Mononuclear cell (primary cell): ENCODE measurements at places on chromosomes 11 and 22. TPM values are rescaled to one million over a fixed set of nuclear protein-coding genes. Genes with fewer than 3 reads are reported as not detected.

The KCNJ1 gene
- 0.10 TPM for total RNA-seq

The ILK gene
- total RNA-seq, result 45.5 TPM

The SCUBE2 gene
- total RNA-seq, result not detected

The SF3A1 gene
- 94.3 TPM for total RNA-seq

The DKK3 gene
- 0.73 TPM for total RNA-seq

The TRIM51 gene
- total RNA-seq, result not detected

The OR4D5 gene
- not detected for total RNA-seq

The RAB38 gene
- total RNA-seq, result 1.3 TPM

The NXPE2 gene
- not detected for total RNA-seq

The GLB1L2 gene
- total RNA-seq, result 0.42 TPM

The CDHR5 gene
- 0.10 TPM for total RNA-seq

The DDI1 gene
- not detected for total RNA-seq

The TMEM134 gene
- 18.4 TPM for total RNA-seq

The KRTAP5-2 gene
- total RNA-seq, result not detected

The TEX12 gene
- total RNA-seq, result 0.63 TPM

The TMEM191B gene
- total RNA-seq, result 0.10 TPM

The OR5B12 gene
- total RNA-seq, result not detected

The TMEM258 gene
- total RNA-seq, result 32.5 TPM

The ZNF202 gene
- 9.3 TPM for total RNA-seq
